Stimulated activated CD8-positive, alpha-beta memory T cell treated with anti-CD3 and anti-CD28 coated beads, Interleukin-7, amount 100 ng/mL, for 1 hour (primary cell): ENCODE measurements at places on chromosomes 11 and 22.

GRCh38 chr11:4697585-4697984 is at the start of gene OR51E2:
OR51E2 (minus strand) TSS chr11:4697853; CDS start chr11:4682711, 15,142 bp downstream.
- no peak for DNase-seq

DNA sequence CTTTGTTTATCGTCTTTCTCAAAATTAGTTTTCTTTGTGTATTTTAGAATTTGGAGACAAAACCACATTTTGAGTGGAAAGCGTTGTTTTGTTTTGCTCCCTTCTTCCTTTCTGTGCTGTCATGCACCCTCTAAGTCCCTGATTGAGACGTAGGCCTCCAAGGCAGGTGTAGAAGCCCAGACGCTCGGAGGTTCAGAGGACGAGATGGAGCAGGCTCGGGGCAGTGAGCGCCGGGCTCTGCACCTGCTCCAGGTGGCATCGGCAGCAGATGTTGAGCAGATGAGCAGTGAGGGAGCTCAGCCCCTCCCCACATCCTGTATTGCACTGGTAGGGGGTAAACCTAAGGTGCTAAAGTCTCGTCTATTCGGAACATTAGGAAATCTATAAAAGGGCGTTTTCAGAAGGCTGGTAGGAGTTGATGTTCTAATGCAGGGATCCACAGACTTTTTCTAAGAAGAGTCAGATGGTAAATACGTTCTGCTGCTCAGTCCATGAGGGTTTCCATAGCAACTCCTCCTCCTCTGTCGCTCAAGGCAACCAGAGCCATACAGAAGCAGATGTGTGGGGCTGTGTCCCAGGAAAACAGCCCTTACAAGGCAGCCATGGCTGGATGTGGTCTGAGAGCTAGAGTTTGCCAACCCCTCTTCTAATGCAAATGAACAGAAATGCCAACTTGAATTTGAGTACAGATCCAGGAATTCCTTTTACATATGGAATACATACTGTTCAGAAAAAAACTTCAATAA is 724.2 kb downstream of the BRD1 start:
- DNase-seq = no peak

- no peak for DNase-seq
Observed at GRCh38 chr22:44505796-44506354, 7.8 kb upstream of the RTL6 start.

GRCh38 chr22:26057731-26058130 is 111.5 kb upstream of the SEZ6L start:
- DNase-seq = no peak

GRCh38 chr11:8661001-8661795 is 21.3 kb downstream of the TRIM66 start:
- DNase-seq = no peak

GRCh38 chr22:28379075-28379779 is 300.4 kb downstream of the TTC28 start:
- DNase-seq = no peak

DNA sequence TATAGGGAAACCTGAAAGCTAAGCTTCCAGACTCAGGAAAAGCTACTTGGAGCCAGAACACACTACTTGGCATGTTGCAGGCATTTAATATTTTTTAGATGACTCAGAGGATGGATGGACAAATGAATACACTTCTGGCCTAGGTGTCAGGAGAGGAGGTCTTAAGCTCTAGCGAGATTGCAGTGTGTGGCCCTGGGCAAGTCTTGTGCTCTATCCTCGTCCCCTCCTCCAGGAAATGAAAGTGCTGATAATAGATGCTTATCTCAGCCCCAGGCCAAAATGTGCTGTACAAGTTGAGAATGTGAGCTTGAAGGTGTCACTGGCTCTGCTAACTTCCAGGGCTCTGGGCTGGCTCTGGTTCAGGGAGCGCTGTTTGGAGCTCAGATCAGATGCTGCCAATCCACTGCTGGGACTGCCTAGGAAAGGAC is 136.3 kb downstream of the PKNOX2 start:
- no peak for DNase-seq

DNA sequence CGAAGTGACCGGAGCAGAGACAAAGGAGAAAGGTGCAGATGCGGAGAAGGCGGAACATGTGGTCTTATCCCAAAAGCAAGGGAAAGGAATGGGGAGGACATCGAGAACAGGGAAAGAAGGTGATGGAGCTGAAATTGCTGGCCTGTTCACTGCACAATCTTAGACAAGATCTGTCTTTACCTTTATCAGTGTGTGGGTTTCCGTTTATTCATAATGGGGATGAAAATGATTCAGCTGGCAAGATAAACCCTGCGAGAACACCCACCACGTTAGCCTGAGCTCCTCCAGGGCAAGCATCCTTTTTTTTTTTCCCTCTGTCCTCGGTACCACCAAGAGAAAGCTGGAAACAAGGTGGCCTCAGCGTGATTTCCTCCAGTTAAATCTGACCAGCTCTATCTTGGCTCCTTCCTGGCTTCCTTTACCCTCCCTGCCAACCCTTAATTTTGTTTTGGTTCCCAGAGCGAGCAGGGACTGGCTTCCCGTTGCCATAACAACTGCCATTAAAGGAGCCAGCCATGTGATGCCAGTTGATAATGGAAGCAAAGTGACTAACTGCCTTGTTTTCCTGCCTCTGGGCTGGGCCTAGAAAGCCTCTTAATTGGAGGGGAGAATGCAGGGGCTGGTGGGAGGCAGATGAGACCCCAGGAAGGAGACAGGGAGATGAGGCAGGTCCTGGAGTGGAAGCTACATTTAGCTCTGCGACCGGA is 4.2 kb downstream of the SGSM1 start:
- DNase-seq = no peak

DNA sequence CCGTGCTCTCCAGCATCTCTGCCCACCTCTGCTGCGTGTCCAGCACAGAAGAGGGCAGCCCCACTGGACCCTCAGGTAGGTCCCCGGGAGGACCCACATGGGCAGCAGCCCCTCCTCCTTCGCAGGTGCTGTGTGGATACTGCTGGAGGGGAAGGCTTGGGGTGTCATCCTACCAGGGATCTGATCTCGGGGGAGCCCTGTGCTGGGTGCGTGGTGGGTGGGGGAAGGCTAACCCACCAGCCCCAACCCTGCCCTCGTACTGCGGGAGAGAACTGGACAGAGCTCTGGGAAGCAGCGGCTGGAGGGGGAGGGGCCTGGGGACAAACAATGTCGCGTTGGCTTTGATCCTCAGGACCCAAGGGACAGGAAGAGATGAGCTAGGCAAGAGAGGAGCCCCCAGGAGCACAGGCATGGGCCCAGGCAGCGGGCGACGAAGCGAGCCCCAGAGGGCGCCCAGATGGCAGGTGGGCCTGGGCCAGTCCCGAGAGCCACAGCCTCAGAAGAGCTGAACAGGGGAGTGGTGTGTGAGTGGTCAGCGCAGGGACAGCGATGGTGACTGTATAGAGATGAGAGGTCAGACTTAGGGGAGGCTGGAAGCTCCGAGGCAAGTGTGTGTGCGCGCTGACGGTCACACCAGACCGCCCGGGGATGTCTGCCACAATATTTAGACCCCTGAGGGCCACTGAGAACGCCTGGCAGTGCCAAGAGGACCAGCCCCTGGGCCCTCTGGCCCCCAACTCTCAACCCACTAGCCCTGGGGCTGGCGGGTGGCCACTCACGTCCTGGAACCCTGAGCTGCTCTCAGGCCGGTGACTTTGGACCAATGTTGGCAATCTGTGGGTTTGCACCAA is 1.4 kb upstream of the PIM3 start:
- DNase-seq = no peak

DNA sequence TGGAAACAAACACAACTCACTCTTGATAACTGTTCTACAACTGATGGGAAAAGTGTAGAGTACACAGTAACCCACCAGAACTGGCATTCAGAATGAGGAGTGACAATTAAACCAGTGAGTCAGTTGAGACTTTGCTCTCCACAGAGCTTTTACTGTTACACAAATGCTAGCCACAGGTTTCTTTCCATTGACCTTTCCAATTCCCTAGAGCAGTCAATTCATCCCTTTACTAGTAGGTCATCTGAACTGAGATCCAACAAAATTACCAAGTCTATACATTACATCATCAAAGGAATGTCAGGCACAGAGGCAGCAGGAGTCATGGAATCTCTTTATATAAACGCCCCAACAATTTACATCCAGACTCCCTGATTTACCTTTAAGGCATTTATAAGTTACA is 65.9 kb downstream of the PHF21A start:
- no peak for DNase-seq
